ENCODE measurements at places on chromosomes 12 and 14.

DNA sequence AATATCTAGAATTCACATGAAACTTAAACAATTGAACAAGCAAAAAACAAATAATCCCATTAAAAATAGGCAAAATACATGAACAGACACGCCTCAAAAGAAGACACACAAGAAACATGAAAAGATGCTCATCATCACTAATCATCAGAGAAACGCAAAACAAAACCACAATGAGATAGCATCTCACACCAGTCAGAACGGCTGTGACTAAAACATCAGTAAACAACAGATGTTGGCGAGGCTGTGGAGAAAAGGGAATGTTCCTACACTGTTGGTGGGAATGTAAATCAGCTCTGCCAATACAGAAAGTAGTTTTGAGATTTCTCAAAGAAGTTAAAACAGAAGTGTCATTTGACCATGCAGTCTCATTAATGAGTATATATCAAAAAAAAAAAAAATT lies 121.3 kb downstream of the PTPRO start:
- no peak for DNase-seq

- DNase-seq, result peak; percentile 16
Measured at GRCh38 chr12:188910-189621, 24.9 kb downstream of the SLC6A12 start.

- DNase-seq, result no peak
Measured at GRCh38 chr12:100706033-100706432, 88.5 kb upstream of the ANO4 start.

DNA sequence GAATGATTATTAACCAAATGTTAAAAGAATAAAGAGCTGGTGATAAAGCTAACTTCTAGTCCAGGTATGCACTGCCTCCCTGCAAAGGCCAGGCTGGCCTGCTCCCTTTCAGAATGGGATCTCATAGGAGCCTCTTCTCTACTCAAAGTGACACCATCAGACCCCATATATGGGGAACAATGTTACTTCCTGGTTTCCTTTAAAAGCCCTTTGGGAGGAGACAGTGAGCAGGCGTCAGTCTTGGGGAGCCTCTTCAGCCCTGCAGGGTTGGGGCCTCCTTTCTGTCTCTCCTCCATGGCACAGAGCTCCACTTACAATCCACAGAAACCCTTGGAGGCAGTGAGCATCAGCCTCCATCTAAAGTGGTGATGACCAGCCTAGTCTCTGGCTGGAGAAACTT lies 17.3 kb upstream of the GPRC5A start:
- DNase-seq, result no peak

- DNase-seq, result no peak
Measured at GRCh38 chr12:89576572-89577220, 50.8 kb upstream of the POC1B start.

- DNase-seq, result no peak
Measured at GRCh38 chr12:12442548-12443071, 85.7 kb downstream of the BORCS5 start.

- peak; percentile 8 for DNase-seq
Measured at GRCh38 chr14:67883717-67884116, 64.1 kb downstream of the RAD51B start.

- peak; percentile 55 for DNase-seq
Measured at GRCh38 chr12:64452559-64453329, 824 bp downstream of the TBK1 start.

- no peak for DNase-seq
Measured at GRCh38 chr12:115473257-115473956, 789.4 kb upstream of the TBX3 start.

DNA sequence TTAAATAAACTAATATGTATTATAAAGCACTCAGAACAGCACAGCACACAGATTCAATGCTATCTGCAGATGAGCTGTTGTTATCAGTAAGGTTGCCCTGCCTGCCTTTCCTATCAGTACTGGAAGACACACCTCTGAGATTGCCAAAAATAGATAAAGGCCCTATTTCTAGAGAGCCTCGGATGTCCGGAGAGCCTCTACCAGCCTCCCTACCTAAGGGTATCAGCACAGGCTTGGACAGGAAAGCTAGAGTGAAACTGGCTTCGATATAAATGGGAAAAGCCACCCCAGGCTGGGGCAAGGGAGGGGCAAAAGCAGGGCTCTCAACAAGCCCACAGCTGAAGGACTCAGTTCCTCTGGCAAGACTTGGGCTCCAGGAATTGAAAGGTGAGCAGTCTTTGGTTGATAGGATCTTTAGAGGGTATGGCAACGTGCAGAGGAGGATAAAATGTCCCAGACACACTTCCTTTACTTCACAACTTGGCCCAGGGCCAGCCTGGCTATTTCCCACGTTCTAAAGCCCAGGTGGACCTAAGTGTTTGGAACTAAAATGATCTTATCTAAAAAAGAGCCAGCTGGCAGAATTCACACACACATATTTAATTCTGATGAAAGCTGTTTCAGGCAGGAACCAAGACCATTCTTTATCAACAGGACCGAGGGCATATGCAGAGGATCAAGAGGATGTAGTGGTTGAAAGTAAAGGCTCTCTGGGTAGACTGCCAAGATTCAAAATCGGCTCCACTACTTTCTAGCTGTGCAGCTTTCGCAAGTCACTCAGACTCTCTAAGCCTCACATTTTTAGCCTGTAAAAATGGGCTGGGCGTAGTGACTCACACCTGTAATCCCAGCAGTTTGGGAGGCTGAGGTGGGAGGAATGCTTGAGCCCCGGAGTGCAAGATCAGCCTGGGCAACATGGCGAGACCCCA lies 37.8 kb upstream of the ITPR2 start:
- no peak for DNase-seq

DNA sequence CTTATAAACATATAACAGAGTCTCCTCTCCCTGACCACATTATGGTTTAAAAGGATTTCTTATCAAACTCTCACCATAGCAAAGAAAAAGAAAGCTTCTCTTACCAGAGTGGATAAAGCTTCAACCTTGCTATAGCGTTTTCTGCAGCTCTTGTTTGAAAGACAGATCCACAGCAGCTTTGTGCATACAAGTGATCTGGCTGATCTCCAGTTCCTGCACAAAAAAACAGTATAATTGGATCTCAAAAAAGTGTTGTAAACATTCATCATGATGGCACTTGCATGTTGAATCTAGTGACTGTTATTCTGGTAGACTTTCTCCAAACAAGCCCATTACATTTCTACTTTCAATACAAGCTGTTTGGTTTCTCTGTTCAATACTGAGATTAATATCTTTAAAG lies 178.9 kb upstream of the MGAT4C start:
- no peak for DNase-seq

- no peak for DNase-seq
Measured at GRCh38 chr14:67392123-67392522, 19.8 kb downstream of the PLEK2 start.

- DNase-seq, result no peak
Measured at GRCh38 chr12:40312982-40313576, 88.3 kb downstream of the LRRK2 start.

GRCh38 chr12:131732-132495 lies 65.3 kb downstream of the IQSEC3 start:
- no peak for DNase-seq

- no peak for DNase-seq
Measured at GRCh38 chr12:77555074-77555473, 275.6 kb upstream of the NAV3 start.

DNA sequence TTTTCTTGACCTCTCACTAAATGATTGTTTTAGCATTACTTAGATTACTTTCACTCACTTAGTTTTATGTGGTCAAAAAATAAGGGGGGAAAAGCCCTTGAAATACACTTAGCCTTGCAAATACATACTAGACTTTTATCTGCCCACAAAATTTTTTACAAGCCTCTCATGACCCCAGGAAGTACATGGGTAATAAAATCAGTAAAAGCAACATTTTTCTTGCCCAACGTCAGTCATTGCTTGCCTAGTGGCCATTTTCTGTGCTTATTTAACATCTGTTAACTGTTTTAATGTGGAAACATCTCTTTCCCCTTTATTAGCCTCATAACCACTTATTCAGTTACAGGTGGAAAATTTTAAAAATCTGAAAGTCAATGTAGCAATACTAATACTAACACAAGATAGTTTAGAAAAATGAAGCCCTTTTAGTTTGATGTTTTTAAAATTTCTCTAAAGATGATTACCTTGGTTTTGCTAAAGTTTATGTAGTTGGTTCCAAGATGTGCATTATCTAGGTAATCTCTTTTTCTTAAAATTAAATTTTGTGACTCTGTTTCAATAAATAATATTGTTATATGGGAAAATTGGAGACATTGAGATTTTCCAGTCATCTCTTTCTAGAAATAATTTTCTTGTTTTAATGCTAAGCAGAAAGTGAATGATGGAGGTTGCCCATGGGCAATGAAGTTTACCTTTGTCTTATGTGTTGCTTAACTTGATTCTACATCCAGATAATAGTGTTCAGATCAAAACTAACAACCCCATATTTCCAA lies 175.5 kb downstream of the TMTC2 start:
- no peak for DNase-seq

DNA sequence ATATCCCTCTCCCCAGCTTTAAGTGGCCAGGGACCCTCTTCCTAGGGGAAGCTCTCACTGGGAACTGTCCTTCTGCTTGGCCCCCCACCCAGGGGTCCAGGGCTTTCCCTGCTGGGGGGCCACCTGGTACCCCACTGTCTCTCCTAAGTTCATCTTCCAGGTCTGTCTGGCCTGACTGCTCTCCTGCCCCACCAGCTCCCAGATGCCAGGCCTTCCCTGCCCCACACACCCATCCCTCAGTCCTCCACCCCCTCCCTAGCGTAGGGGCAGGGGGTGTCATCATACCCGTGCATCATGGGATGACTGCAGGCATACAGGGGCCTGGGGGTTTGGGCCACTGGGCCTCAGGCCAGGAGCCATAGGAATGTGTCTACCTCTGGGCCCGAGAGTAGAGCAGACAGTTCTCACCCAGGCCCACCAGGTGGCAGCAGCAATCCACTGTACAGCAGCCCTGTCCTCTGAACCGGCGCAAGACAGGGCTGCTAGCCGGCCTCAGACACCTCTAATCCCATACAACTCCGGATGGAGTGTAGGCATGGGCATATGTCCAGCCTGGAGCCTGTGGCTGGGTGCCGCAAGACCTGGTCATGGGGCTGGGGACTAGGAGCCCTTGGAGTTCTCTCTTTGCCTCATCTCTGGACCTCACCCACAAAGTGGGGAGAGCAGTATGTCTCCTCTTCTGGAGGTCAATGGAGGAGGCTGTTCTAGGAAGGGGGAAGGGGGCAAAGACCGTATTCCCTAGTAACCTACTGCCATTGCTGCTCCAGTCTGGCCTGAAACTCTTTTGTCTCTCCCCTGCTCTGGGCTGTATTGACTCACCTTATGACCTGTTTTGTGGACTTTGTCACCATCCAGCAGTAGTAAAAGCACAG lies 10.0 kb upstream of the SMARCD1 start:
- peak; percentile 83 for DNase-seq

DNA sequence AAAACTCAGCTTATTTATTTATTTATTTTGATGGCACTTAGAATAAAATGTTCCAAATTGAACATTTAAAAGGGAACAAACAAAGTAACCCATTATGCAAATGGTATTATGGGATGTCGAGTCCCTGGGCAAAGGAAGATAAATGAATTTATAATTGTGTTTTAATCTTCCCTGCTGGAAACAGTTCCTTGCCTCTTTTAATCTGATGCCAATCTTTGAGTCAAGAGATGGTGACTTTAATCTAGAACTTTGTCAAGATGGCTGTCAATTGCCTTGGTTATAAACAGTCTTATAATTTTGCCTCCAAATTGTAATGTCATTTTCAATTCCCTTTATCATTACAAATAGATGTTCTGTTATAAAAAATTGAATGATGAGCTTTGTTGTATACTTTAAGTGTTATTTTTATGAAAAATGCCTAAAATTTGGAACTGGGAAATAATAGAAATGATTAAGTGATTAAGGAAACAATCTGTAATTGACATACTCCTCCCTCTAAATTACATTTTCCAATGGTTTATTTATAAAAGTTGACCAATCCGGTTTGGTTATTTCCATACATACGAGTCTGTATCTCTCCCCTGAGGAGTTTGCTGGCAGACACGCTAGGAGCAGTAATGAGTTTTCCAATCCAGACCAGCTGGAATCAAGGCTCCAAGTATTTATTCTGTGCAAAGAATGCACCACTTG lies 134.9 kb upstream of the FRMD6 start:
- no peak for DNase-seq

- peak; percentile 59 for DNase-seq
Measured at GRCh38 chr12:27142101-27142721, 59.8 kb upstream of the C12orf71 start.

- DNase-seq, result no peak
Measured at GRCh38 chr14:100777366-100777817, 48.5 kb upstream of the MEG3 start.

DNA sequence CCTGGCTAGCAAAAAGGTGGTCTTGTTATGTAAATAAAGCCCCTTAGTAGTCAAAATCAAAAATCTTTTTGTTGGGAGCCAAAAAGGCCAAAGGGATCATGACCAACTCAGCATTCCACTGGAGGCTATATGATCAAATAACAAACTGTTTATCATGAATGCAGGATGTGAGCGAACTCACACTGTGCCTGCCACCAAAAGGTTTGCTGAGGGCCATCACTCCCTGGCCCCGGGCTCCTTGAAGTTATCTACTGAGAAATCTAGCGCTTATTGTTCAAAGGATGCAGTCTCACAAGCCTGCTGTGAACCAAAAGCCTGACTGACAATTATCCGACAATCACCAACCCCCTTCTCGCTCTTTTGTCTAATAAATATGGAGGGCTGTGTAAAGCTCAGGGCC lies 107.2 kb upstream of the DDHD1 start:
- DNase-seq, result no peak

- no peak for DNase-seq
Measured at GRCh38 chr12:116442946-116443345, 116.2 kb upstream of the MAP1LC3B2 start.

DNA sequence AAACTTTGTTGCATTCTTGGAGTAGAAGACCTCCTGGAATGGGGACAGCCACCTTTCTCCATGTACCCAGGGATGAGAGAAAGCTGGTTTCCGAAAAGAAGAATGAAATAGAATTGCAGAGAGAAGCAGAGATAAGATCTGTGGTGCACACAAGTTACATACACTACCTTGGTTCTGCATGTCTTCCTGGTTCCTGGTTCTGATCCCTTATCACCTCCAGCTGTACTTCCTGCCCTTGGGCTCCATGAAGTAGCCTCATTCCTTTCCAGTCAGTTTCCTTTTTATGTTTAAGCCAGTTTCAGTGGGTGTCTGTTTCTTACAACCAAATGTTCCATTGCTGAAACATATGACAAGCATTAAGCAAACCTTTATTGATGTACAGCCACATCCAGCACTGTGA lies 69.3 kb downstream of the FBXW8 start:
- no peak for DNase-seq

GRCh38 chr14:24080888-24081738 lies 9.8 kb downstream of the CPNE6 start:
- peak; percentile 64 for DNase-seq

DNA sequence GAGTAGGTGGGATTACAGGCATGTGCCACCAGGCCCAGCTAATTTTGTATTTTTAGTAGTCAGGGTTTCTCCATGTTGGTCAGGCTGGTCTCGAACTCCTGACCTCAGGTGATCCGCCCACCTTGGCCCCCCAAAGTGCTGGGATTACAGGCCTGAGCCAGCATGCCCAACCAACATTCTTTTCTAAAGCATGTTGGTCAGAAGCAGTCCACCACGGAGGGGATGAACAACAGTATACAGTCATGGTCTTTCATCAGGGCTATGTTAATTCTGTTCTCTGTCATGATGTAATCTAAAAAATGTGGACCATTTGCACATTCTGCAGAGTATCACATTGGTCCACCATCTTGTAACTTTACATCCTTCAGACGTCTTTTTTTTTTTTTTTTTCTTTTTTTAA lies 3.6 kb downstream of the MRPL51 start:
- DNase-seq, result no peak

Measured in CD4-positive, alpha-beta T cell treated with Interferon alpha-2 for 1 hour (primary cell).